Dermis blood vessel endothelial cell (primary cell): ENCODE measurements at places on chromosomes 13 and 19. TPM values are rescaled to one million over a fixed set of nuclear protein-coding genes. Genes with fewer than 3 reads are reported as not detected.
A peak's percentile ranks its signal among the peaks of the same experiment; 100 is the strongest.

DNA sequence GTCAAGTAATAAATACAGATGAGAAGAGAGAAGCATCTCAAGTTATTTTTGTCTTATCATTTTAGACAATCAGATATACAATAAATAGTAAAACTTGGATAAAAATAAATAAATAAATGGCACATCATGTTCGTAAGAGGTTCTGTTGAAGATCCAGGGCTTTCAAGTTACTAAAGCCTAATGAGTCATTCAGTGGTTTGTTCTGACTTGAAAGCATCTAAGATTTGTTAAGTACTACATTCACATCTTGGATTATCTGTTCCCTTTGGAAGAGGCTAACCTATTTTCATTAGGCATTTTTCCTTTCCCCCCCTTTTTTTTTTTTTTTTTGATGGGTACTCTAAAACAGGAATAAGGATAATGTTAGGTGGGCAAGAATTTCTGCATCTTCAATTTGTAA lies 429.3 kb downstream of the PCDH20 start:
- no peak for DNase-seq

GRCh38 chr19:38425810-38426466 lies at the start of gene RASGRP4:
RASGRP4 (minus strand) TSS chr19:38426219; CDS start chr19:38426091, 128 bp downstream.
- DNase-seq: no peak

DNA sequence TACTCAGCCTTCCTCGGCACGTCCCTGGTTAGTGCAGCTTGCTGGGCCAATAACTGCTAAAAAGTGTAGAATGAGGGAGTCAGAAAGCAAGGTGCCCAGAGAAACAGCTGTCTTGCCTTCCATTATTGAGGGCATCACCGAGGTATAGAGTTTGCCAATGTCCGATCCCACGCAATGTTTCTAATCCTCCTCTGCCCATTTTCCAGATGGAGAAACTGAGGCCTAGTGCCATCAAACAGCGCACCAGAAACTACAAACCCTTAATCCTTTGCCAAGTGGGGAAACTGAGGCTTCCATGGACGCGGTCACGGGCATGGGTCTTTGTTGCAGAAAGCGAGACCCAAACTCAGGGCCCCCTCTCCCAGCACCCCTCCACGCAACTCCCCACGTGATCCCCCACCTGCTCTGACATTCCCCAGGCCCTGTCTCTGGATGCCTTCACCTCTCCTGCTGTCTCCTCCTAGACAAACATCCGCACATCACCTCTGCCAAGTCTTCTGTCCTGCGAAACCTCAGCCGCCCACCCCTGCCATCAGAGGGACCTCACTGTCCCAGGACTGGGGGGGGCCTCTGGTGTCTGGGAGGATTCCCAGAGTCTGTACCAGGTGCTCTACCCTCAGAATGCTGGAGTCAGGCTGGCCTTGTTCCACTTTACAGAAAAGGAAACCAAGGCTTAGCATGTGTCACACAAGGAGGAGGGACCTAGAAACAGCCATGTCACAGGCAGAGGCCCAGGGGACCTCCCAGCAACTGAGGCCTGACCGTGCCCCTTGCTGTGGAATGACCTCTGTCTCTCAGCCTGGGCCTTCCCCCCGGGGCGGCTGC lies 930 bp upstream of the PDE4C start:
- no peak for DNase-seq

- peak; percentile 81 for DNase-seq
Observed at GRCh38 chr19:4474514-4475022, 2.5 kb downstream of the HDGFL2 start.

- no peak for DNase-seq
Observed at GRCh38 chr13:100515410-100515800, 73.2 kb downstream of the GGACT start.

GRCh38 chr13:112990783-112991182 lies 21.8 kb downstream of the MCF2L start:
- no peak for DNase-seq

DNA sequence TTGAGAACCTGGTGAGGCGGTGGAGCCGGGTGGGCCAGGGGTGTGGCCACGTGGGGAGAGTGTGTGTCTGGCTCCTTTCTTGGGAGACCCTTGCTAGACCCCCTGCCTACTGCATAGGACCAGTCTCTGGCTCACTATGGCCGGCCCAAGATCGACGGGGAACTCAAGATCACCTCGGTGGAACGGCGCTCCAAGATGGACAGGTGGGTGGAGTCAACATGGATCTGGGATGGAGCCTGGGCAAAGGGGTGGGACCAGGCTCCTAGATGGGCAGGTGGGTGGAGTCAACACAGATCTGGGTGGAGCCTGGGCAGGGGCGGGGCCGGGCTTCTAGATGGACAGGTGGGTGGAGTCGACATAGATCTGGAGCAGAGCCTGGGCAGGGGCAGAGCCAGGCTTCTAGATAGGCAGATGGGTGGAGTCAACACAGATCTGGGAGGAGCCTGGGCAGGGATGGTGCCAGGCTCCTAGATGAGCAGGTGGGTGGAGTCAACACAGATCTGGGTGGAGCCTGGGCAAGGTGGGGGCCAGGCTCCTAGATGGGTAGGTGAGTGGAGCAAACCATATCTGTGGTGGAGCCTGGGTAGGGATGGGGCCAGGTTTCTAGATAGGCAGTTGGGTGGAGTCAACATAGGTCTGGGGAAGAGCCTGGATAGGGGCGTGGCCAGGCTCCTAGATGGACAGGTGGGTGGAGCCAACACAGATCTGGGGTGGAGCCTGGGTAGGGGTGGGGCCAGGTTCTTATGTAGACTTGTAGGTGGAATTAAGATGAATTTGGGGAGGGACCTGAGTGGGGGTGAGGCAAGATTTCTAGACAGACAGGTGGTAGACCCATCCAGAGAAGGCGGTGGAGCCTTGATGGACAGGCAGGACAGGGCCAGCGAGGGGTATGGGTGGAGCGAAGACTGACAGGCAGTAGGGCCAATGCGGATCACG lies 56.5 kb downstream of the VAV1 start:
- DNase-seq: peak; percentile 9

GRCh38 chr19:45958320-45958719 lies 15.3 kb downstream of the NOVA2 start:
- no peak for DNase-seq

GRCh38 chr19:31334101-31334848 lies 15.0 kb downstream of the TSHZ3 start:
- no peak for DNase-seq

DNA sequence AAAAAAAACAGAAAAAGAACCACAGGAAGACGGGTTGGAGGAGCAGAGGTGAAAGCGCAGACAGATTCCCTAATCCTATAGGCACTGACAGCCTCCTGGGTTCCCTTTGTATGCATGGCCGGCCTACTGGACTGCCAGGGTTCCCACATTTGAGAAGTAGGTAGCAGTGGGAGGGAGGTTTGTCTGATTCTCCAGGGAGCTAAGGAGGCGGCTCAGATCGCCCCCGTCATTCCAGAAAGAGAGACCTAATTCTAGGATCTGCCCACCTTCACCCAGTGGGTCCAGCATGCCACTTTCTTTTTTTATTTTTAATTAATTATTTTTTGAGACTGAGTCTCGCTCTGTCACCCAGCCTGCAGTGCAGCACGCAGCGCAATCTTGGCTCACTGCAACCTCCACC lies 9.7 kb upstream of the CCL25 start:
- DNase-seq: no peak

- peak; percentile 96 for DNase-seq
Observed at GRCh38 chr19:42254850-42255765, at the start of gene ERF. ERF (minus strand) TSS chr19:42255128; CDS start chr19:42254999, 129 bp downstream.

DNA sequence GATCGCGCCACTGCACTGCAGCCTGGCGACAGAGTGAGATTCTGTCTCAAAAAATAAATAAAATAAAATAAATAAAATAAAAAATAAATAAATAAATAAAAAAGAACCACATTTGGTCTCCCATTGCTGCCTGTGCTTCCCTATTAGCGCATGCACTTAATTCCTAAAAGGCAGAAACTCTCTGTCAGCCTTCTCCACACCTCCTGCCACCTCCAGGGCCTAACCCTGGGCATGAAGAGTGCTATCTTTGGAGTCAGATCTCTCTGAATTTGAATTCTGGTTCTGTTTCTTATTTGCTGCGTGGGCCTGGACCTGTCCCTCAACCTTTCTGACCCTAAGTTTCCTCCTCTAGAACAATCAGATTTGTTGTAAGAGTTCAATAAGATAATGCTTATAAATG lies 11.3 kb downstream of the NCAN start:
- no peak for DNase-seq

GRCh38 chr13:37586164-37586563 lies 12.4 kb downstream of the POSTN start:
- no peak for DNase-seq

GRCh38 chr19:19696386-19696785 lies 27.7 kb downstream of the ZNF101 start:
- DNase-seq: no peak

GRCh38 chr13:92303428-92303827 lies 905.0 kb downstream of the GPC5 start:
- no peak for DNase-seq

- DNase-seq: no peak
Observed at GRCh38 chr13:79861731-79862130, 380.8 kb downstream of the NDFIP2 start.

DNA sequence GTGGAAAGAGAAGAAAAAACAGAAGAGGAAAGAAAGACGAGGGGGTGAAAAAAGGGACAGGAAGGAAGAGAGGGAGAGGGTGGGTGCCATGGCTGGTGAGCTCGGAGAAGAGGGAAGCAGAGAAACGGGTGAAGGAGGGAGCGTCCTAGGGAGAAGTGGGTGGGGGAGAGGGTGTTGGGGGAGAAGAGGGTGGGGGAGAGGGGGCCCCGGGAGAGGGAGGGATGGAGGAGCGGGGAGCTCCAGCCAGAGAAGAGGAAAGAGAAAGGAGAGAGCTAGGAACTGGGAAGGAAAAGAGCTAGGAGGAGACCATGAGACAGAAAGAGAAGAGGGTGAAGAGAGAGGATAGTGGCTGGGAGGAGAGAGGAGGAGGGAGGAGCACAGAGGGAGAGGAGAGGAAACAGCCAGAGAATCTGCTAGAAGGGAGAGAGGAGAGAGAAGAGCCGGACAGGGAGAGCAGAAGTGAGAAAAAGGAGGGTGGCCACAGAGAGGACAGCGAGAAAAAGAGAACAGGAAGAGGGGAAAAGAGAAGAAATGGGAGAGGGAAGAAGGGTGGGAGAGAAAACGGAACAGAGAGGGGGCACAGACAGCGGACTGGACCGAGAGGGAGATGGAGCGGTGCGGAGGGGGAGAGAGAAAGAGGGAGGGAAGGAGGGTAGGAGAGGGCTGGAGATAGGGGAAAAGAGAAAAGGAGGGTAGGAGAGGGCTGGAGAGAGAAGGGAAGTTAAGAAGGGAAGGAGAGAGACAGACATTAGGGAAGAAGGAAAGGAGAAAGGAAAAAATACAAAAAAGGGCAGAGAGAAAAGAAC lies 11.9 kb upstream of the GARIN5A start:
- DNase-seq: no peak

DNA sequence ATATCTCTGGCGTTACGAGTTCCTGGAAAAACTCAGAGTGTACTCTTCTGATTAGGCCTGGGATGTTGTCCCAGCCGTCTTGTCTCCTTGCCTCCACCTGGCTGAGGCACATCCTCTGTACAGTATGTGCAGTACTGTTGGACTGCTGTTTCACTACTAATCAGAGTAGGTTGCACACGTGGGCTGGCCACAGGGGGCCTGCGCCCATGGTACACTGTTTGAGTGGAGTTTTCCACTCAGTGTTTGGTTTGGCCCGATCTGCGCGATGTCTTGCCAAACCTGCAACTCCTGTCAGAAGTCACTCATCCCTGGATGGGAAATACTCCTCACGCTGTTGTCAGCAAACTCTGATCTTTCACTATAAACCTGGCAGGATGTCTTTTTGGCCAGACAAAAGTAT lies 189.6 kb upstream of the CSNK1A1L start:
- peak; percentile 90 for DNase-seq

- no peak for DNase-seq
Observed at GRCh38 chr13:99178636-99179035, 22.0 kb upstream of the UBAC2 start.

DNA sequence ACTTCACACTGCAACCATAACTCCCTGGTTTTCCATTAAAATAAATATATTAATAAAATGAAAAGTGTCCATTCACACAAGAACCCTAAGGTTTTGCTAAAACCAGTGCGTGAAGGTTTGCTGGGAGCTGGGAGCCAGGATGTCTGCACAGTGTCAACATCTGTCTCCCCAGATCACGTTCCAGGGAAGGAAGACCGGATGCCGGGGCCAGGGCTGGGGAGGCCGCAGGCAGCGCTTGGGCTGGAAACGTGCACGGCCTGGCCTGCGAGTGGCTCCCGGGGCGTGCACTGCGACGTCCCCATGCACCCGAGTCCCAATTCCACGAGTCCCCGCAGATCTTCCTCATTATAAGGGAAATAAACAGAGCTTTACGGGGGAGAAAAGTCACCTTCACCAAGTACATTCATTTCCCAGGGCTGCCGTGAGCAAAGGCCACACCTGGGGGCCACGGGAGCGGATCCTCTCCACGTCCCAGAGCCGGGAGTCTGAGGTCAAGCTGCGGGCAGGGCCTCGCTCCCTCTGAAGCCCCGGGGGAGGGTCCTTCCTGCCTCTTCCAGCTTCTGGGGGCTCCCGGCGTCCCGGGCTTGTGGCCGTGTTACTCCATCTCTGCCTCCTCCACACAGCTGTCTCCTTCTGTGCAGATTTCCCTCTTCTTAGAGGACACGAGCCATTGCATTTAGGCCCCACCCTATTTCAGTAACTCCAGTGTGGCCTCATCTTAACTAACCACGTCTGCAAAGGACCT lies 12.8 kb downstream of the SHC2 start:
- no peak for DNase-seq

- DNase-seq: no peak
Observed at GRCh38 chr19:45637890-45638667, 1.1 kb downstream of the EML2 start.

DNA sequence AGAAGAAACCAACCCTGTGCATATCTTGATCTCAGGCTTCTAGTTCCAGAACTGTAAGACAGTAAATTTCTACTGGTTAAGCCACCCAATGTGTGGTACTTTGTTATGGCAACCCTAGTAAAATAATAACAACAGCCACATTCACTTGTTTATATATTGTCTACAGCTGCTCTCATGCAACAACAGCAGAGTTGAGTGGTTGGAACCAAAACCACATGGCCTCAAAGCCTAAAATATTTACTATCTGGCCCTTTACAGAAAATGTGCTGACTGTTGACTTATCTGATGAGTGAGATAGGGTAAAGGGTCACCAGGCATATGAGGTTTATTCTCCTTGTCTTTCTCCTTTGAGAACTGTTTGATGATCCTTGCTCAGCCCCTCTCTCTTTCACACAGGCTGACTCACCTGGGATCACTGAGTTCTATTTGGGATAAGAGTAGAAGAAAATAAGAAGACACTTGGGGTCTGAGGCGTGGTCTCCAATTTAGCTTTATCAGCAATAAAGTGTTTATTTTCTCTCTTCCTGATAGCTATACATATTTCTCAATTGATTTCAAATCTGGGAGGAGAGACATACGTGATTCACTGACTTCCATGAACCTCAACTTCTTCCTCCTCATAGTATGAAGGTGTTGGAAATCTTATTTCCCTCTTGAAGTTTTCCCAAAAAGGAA lies 227.5 kb upstream of the STARD13 start:
- DNase-seq: no peak

- no peak for DNase-seq
Observed at GRCh38 chr13:50611117-50611781, 232.2 kb downstream of the DLEU7 start.

GRCh38 chr19:10388957-10389356 lies 8.6 kb upstream of the TYK2 start:
- DNase-seq: peak; percentile 92

Gene SOHLH2
- 0.17 and 0.23 TPM in 2 replicates for total RNA-seq

Gene IL4I1
- total RNA-seq: 2.1 and 3.6 TPM in 2 replicates

Gene BCKDHA
- total RNA-seq: 36.9 and 69.8 TPM in 2 replicates

Gene SYCN
- total RNA-seq: not detected in 2 replicates

Gene PABPC3
- total RNA-seq: under 0.01 and 0.14 TPM in 2 replicates

Gene CYP2A6
- not detected in 2 replicates for total RNA-seq
